Amygdala (tissue), 56 donors: ENCODE measurements at places on chromosomes 5 and 9.

GRCh38 chr9:15272377-15272928, 34.6 kb downstream of the TTC39B start:
- DNase-seq = no peak

- DNase-seq = no peak
These were observed 97.6 kb downstream of the ARSB start for GRCh38 chr5:78887384-78888118.

DNA sequence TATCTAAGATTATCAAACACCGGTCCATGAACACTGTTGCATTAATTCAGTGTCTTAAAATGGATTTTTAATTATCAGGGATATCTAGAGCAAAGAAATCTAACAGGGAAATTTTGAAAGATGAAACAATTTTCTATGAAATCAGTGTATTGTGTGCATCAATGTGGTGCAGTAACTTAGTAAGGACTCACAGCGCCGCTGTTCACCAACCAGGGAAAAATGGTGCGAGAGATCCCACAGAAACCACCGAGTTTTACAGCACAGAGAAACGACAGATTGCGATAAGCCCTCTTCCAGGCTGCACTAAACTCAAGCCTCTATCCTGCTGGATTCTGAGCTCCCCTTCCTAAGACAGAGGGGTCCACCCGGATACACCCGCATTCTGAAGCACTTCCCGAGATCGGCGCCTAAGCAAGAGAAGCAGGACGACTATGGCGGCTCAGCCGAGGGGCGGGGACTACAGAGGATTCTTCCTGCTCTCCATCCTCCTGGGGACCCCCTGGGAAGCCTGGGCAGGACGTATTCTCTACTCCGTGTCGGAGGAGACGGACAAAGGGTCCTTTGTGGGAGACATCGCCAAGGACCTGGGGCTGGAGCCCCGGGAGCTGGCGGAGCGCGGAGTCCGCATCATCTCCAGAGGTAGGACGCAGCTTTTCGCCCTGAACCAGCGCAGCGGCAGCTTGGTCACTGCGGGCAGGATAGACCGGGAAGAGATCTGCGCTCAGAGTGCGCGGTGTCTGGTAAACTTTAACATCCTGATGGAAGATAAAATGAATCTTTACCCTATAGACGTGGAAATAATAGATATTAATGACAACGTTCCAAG, at the start of gene PCDHGA7:
Gene PCDHGA7, plus strand, starts transcription at position 274 of the 826 bp plus-strand sequence. Its CDS starts 158 bp downstream, at position 432.
- DNase-seq = no peak

GRCh38 chr9:85527331-85528020, 214.3 kb downstream of the AGTPBP1 start:
- DNase-seq = peak; percentile 81

- DNase-seq = no peak
These were observed 29.0 kb upstream of the CCNJL start for GRCh38 chr5:160341309-160341870.

DNA sequence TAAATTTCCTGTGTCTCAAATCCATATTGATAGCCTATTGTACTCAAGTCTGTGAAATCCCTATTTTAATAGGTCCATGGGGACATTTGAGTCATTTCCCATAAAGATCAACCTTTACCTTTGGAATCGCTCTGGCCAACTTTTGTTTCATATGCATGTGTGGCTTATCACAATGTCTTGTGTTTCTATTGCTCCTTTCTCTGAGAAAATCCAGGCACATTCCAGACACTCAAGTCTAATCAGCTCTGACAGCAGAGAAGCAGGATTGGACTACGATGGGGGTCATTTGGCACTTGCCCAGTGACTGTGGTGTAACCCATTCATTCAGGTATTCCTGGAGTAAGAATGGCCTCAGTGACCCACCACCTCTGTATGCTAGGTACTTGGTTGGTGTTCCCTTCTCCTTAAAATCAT, 48.4 kb downstream of the ACTBL2 start:
- DNase-seq = no peak

GRCh38 chr5:135349451-135349850, 49.6 kb downstream of the MACROH2A1 start:
- DNase-seq = no peak

GRCh38 chr9:78828521-78828920, 531.6 kb downstream of the PSAT1 start:
- DNase-seq = no peak

GRCh38 chr5:99033014-99033900, 104.5 kb upstream of the CHD1 start:
- no peak for DNase-seq

- no peak for DNase-seq
These were observed 456.8 kb downstream of the EBF1 start for GRCh38 chr5:158642879-158643278.

DNA sequence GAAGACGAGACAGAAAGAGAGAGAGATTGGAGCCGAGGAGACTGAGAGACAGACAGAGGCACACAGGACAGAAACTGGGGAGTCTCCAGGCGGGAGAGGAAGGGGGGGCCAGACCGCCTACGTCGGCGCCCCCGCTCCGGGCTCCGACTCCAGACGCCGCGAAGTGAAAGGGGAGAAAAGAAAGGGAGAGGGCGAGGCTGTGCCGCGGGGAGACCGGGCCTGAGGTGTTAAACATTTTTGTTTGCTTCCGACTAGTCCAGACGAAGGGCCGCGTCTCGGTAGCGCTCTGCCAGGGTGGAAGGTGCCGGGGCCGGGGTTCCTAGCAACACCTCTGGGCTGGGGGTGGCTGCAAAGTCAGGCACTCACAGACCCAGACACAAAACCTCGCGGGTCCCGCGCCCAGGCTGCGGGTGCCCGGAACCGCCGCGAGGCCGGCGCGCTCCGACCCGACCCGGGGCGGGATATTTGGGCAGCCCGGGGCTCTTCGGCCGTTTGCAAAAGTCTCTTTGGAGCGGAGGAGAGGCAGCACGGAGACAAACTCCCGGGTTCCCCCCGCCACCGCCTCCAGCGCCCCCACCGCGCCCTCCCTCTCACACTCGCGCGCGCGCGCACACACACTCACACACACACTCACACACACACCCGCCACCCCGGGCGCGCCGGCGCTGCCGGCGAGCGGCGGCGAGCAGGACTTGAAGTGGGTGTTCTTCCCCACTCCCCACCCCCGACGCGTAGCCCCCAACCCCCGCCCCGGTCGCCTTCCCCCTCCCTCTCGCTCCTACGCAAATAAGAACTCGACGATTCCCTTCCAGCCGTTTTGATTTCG, 626 bp upstream of the FST start:
- no peak for DNase-seq

- DNase-seq = no peak
These were observed 43.5 kb upstream of the RASGRF2 start for GRCh38 chr5:80916676-80917075.

- DNase-seq = no peak
These were observed 178.6 kb downstream of the GAS1 start for GRCh38 chr9:86768709-86769108.

DNA sequence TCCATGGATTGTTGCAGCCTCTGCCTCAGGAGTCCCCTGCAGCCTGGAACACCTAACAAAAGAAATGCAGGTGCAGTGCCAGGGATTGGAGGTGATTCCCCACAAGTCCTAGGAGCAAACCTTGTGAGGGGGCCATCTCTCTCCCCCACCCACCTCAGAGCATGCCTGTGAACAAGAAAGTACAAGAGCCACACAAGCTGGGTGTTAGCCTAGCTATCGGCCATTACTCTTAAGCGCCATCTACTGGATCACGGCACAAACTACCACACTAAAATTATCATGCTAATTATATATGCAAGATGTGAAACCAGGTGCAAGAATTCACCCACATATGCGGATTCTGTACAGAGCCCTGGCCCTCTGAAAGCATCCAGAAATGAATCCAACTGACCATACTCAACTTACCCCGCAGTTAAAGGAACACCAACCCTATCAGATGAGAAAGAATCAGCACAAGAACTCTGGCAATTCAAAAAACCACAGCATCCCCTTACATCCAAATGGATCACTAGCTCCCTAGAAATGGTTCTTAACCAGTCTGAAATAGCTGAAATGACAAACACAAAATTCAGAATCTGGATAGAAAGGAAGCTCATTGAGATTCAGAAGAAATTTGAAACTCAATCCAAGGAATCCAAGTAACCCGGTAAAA, 16.5 kb upstream of the PRSS3 start:
- DNase-seq = no peak

- no peak for DNase-seq
These were observed 1709.2 kb downstream of the EFNA5 start for GRCh38 chr5:105961572-105961971.

DNA sequence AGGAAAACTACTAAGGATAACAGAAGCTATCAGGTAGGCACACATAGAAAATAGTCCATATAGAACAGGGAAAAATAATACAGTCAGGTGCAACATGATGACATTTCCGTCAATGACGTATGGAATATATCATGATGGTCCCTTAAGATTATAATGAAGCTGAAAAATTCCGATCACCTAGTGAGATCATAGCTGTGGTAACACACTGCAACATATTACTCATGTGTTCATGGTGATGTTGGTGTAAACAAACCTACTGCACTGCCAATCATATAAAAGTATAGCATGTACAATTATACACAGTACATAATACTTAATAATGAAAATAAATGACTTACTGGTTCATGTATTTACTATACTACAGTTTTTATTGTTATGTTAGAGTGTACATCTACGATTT, 60.0 kb downstream of the MEGF9 start:
- DNase-seq = no peak

GRCh38 chr9:4382722-4383317, 83.0 kb upstream of the GLIS3 start:
- no peak for DNase-seq

DNA sequence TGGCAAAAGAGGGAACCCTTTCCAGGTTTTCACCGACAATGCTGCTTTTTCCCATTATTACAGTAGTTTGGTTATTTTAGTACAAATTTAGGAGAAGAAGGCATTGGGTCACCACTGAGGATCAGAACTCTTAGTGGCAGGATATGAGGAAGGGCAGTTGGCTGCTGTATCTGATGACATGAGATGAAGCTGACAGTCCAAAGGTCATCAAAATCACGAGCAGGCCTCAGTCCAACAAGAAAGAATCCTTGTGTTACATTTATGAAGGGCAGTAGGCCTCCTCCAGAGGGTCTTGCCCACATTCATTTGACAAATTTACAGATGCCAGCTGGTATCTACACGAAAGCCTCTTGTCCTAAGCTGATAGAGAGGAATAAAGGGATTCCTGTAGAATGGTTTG, 49.5 kb upstream of the COL15A1 start:
- DNase-seq = no peak

DNA sequence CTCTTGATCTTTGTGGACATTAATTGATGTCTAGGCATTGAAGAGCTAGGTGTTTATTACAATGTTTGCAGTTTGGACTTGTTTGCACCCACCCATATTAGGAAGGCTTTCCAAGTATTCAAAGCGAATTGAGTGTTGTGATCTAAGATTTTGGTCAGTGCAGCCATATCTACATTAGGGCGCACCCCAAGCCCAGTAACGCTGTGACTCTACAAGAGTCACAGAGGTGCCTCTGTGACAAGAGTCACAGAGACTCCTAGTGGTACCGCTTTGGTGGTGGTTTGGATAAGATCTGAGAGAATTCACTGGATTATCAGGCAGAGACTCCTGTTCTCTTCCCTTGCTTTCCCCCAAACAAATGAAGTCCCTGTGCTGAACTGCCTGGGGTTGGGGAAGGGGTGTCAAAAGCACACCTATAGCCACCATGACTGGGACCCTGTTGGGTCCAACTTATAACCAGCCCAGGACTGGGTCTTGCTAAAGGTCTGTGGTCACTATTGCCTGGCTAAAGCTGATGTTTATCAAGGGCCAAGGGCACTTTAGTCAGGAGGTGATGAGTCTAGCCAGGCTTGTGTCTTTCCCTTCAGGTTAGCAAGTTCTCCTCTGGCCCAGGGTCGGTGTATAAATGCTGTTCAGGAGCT, 114.1 kb upstream of the RIOK2 start:
- no peak for DNase-seq

DNA sequence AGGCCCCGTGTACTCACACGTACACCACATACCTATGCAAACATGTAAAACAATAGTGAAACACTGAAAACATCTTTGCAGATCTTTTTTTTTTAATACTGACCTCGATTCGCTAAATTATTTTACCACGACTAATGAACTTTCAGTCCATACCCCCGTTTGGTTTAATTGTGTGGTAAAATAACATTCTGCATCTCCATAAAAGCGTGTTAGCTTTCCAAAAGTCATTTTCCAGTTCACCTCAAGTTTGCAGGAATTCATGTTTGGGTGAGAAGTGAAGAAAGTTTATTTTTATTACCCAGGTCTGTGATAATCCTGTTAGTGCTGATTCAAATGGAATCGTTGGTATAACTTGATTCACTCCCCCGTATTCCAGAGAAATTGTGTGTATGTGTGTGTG, 652 bp downstream of the ARSK start:
- DNase-seq = no peak
